ENCODE measurements at places on chromosomes 7 and 10.

DNA sequence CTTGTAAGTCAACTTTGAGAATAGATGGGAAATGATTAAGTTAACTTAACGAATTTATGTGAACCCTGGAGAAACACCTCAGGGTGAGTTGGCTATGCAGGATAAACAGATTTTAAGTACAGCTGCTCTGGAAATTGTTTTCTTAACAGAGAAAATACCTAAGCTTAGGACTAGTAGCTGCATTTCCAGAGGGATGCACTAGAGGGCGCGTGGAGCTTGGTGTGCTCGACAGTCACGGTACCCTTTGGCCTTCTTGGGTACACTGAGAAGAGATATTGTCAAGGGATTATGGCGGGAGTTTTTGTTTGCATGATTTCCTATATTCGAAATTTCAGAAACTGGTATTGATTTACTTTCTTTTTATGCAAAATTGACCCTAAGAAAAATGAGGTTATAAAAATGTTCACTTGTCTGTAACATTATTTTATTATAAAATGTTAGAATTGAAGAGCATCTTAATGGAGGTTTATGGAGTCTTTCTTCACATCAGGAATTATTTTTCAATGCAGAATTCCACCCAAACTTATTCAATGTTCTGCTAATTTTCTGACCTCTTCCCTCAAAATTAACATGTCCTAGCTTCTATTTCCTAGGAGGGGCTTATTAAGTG lies 58.4 kb upstream of the MYO3A start:
- DNase-seq = peak; percentile 55

DNA sequence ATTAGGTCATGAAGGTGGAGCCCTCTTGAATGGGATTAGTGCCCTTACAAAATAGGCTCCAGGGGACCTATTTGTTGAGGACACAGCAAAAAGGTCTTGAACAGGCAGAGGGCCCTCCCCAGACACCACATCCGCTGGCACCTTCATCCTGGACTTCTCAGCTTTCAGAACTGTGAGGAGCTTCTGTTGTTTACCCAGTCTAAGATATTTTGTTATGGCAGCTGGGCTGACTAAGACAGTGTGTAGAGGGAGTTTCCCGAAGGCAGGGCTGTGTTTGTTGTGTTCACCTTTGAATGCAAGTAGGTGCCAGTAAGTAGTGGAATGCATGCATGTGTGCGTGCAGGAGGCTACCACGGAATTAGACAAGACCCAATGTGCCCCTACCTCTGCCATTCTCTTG lies 106.7 kb downstream of the PTPRE start:
- no peak for DNase-seq

DNA sequence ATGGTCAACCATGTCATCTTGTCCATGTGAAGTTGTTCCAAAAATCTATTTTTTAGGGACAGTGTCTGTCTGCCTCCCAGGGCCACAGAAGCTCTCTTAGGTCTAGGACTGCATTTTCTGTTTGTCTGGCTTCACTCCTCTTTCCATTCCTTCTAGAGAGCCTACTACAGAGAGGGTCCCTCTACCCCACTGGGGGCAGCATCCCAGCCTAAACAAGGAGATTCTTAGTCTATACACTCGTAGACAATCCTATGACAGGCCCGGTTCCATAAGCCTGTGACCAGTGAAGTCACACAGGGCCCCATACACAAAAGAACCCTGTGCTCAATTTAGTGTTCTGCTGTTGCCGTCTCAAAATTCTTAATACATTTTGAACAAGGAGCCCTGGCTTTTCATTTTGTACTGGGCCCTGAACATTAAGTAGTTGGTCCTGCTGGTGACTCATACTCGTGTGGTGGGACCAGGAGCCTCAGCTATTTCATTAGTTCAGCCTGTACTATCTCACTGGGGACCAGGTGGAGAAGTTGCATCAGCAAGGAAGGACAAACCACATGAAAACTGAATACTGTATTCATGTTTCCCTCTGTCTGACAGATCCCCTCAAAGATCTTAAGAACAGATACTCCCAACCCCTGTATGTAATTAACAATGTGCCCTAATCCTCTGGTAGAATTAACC lies 23.5 kb upstream of the FAM180A start:
- DNase-seq = no peak

DNA sequence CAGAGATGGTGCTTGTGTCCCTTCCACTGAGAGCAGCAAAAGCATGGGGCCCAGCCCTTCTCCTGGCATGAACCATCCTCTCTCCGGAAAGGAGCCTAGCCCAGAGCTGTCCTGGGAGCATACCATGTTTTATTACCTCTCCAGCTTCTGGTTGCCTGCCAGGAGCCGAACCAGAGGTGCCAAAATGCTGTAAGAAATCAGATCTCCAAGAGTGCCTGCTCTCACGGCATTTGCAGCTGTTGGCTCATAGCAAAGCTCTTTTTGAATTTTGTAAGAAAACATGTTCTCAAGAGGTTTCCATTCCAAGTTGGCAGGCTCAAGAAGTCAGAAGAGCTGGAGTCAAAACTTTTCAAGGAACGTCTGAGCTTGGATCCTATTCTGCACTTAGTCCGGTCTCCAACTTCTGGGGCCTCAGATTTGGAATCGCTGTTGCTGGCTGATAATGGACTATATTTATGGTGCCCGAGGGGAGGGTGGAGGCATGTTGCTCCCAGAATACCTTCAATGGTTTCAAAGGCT lies 211.7 kb upstream of the MKI67 start:
- no peak for DNase-seq

GRCh38 chr7:142477079-142477651 lies 219.3 kb upstream of the PRSS58 start:
- DNase-seq = no peak

GRCh38 chr7:86949779-86950260 lies 109.6 kb downstream of the ELAPOR2 start:
- no peak for DNase-seq

DNA sequence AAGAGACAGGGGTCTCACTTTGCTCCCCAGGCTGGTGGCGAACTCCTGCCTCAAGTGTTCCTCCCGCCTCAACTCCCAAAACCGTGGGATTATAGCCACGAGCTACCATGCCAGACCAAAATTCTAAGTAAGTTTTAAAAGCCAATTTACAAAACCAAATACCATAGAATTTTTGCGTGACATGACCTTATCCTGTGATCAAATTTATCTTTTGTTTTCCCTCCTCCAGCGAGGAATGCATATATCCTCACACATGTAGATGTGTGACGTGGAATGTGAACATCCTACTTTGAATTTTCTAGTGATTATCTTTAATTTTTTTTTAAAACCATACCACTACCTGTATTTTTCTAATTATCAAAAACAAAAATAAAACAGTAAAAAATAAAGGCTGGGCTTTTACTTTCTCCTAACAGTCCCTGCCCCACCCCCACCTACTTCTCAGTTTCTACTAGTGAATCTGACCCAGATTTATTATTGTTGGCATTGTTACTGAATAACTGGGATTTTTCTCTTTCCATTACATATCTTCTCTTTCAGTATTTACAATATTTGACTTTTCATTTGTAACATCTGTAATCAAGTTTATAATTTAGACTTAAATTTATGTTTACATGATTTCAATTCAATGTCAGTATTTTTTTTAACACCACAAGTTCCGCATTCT lies 26.0 kb downstream of the CYTH3 start:
- DNase-seq = no peak

DNA sequence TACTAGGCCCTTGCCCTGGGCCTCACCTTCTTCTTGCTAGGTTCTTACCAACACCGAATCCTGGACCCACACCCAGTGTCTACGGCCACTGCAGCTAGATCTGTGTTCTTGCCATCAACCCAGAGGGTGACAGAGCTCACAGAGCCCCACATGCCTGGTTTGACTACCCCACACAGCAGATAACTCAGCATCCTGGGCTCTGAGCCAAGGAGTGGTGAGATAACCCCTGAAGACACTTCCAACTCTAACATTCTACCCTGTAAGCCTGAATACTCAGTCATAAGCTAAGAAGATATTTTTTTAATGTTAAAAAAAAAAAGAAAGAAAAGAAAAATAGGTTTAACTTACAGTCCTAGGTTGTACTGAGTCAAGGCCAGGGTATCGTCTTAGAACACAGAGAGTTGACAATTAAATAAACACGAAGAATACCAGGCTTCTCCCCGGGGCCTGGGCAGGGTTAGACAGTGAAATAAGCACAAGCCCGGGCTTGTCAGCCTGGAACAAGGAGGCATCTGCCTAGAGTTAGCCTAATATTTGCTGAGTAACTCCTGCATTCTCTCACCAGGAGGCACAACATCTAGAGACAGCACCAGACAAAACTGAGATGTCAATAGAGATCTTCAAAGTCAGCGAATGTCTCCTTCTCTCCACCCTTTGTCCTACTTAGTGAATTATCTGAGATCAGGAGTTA lies 556.5 kb upstream of the LRRN3 start:
- no peak for DNase-seq

DNA sequence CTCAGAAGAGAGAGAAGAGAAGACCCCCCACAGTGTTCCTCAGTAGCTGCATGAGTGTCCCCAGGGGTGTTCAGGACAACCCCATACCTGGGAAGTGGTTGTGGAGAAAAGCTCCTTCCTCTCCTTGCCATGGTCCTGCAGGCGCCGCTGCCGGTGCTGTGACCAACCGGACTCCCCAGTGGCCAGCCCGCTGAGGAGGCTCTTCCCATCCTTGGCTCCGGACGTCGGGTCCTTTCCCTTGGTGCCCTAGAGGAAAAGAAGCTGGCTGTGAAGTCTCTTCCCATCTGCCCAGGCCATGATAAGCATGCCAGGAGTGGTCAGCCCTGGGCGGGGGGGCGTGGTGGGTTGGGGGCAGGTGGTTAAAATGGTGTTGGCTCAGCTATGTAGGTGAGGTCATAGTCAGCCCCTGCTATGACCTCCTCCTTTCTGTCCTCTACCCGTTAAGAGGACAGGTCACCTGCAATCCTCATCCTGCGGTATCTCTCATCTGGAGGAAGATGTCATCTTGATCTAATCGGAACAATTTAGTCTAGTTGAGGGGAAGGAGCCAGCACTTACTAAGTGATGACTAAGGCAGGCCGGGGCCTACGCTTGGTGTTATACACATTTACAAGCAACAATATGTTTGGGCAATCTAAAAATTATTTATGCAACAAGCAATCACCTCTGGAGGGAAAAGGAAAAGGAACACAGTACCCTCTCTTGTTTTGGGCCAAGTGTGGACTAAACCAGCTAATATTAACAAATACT lies 13.2 kb downstream of the WDR91 start:
- no peak for DNase-seq

Measured in stimulated activated CD4-positive, alpha-beta T cell treated with anti-CD3 and anti-CD28 coated beads, TNF-alpha, amount 100 ng/mL, for 48 hours (primary cell).